ENCODE measurements at places on chromosomes 16 and 17.

GRCh38 chr16:82361885-82362284 is 191.9 kb upstream of the MPHOSPH6 start:
- no peaks in the 10 kb centered on the region for H3K36me3 ChIP-seq
- no peaks in the 10 kb centered on the region for H3K4me1 ChIP-seq
- peaks cover 12% of the 10 kb centered on the region for H3K27me3 ChIP-seq
- no peak overlapping the region for H3K27ac ChIP-seq
- no peak overlapping the region for H3K4me3 ChIP-seq

GRCh38 chr17:18019838-18020154 is 19.2 kb downstream of the ATPAF2 start:
- H3K4me3 ChIP-seq, result no peak overlapping the region
- no peaks in the 10 kb centered on the region for H3K27me3 ChIP-seq
- no peak overlapping the region for H3K27ac ChIP-seq
- peaks cover 3% of the 10 kb centered on the region for H3K36me3 ChIP-seq
- no peak for DNase-seq

DNA sequence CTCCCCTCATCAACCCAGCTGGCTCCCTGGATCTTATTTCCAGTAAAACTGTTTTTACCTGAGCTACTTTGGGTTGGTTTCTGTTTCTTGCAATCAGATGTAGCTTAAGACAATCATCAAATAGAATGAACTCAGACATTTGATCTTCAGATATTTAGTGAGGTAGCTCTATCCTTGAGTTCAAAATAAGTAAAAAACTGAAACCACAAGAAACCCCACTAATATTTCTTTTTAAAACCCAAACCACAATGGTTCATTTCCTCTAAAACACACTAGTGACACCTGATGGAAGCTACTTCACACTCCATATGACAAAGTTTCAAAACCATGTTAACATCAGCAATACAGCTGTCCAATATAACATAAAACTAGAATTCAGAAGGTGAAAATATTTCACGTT is 37.8 kb downstream of the CACNG1 start:
- no peak for DNase-seq
- peaks cover 24% of the 10 kb centered on the region for H3K36me3 ChIP-seq
- H3K4me1 ChIP-seq, result no peaks in the 10 kb centered on the region
- H3K4me3 ChIP-seq, result no peak overlapping the region
- no peaks in the 10 kb centered on the region for H3K27me3 ChIP-seq

DNA sequence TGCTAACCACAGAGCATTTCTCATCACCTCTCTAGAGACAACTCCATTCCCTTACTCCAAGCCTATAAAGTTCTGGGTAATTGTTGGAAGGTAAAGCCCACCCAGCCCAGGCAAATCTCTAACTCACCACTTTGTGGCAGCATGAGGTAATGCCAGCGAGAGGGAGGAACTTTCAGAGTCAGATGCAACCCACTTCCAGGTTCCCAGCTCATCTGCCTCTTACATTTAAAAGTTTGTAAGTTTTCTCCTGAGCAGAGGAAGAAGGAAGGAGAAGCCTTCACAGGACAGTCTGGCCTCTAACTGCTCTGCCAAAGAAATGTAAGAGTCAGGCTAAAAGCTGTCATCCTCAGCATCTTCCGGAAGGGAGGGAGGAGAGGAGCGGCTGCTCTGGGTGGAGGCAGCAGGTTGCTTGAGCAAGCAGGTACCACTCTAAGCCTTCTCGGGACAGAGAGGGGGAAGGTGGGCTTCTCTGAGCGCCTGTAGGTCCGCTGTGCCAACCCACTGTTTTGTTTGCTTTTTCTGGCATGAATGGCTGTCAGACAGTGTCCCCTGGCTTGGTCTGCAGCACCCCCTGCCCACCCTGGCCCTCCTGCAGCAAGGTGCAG is 1.0 kb downstream of the ZNF319 start:
- H3K27ac ChIP-seq, result peak overlapping the region; percentile 81
- peaks cover under 1% of the 10 kb centered on the region for H3K36me3 ChIP-seq
- no peaks in the 10 kb centered on the region for H3K27me3 ChIP-seq
- peaks cover 18% of the 10 kb centered on the region for H3K4me1 ChIP-seq

DNA sequence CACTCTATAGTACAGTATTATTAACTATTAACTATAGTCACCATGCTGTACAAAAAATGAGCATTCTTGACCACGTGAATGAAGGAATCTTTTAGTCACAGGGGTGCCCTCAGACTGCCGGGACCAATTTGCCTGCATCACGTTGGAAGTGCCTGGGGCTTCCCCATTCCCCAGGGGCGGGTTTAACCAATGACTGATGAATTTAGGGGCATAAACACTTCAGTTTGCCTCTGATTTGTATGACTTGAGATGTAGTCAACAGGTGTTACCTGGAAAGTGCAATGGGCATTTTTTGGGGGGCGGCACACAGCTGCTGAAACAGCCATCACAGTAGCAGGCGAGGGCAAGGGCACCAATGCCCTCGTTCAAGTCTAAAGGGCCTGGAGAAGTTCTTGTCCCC is 8.7 kb upstream of the PYY start:
- no peak for DNase-seq
- no peak overlapping the region for H3K4me3 ChIP-seq
- no peaks in the 10 kb centered on the region for H3K36me3 ChIP-seq
- peaks cover 35% of the 10 kb centered on the region for H3K27me3 ChIP-seq
- H3K4me1 ChIP-seq, result no peaks in the 10 kb centered on the region

DNA sequence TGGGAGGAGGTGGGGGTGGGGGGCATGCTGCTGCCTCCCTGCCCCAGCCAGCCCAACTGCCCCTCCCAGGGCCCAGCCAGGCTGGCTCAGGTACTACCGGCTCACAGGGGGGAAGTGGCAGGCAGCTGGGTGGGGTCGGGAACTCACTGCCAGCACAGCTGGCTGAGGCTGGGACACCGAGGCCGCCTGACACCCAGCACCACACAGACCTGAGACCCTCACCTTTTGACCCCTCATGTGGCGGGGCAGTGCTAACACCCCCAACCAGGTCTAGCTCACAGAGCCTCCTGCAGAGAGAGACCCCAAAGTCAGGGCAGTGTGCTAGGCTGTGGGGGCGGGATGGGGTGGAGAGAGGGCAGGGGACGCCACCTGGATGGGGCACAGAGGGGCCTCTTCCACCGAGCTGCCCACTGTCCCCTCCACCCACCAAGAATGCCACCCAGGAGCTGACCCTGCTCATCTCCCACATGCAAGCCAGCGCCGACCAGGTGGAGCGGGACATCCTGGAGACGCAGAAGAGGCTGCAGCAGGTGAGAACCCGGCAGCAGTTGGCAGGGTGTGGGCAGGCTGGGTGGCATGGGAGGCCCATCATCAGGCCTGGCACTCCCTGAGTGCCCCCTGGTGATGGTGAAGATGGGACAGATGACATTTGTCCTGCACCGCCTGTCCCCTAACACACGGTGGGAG is 3.0 kb downstream of the EVPLL start:
- H3K27me3 ChIP-seq, result peaks cover 7% of the 10 kb centered on the region
- H3K36me3 ChIP-seq, result no peaks in the 10 kb centered on the region
- no peak overlapping the region for H3K27ac ChIP-seq

DNA sequence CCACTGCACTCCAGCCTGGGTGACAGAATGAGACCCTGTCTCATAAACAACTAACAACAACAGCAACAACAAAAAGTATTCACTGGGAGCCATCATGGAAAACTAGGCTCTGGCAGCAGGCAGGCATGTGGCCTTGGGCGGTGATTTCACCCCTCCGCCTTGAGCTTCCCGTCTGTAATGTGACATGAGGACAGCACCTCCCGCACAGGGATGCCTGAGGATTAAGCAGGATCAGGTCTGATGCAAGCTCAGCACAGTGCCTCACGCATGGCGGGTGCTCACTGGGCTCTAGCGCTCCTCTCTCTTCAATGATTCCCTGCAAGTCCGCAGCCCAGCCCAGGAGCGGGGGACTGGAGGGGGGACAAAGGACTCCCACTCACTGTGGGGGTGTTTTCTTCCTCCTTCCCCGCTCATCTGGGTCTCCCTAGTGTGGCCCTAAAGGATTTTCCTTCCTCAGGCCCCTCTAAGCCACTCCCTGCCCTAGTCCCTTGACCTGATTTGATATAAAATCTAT is 2.8 kb downstream of the PLCD3 start:
- H3K36me3 ChIP-seq, result no peaks in the 10 kb centered on the region
- H3K4me3 ChIP-seq, result peak overlapping the region; percentile 79
- no peaks in the 10 kb centered on the region for H3K27me3 ChIP-seq
- no peak for DNase-seq
- H3K27ac ChIP-seq, result peak overlapping the region; percentile 62

- peaks cover 3% of the 10 kb centered on the region for H3K36me3 ChIP-seq
- H3K27me3 ChIP-seq, result peaks cover 4% of the 10 kb centered on the region
- DNase-seq, result no peak
- H3K4me1 ChIP-seq, result peaks cover 17% of the 10 kb centered on the region
These were observed 27.1 kb downstream of the HNF1B start for GRCh38 chr17:37717627-37718323.

GRCh38 chr17:46152423-46152822 is 40.8 kb downstream of the KANSL1 start:
- H3K27ac ChIP-seq, result no peak overlapping the region
- H3K36me3 ChIP-seq, result peaks cover 12% of the 10 kb centered on the region
- H3K27me3 ChIP-seq, result no peaks in the 10 kb centered on the region

GRCh38 chr17:36647636-36648035 is 46.3 kb downstream of the MRM1 start:
- H3K36me3 ChIP-seq, result no peaks in the 10 kb centered on the region
- DNase-seq, result no peak
- no peak overlapping the region for H3K27ac ChIP-seq
- peaks cover 12% of the 10 kb centered on the region for H3K4me1 ChIP-seq
- H3K4me3 ChIP-seq, result no peak overlapping the region

GRCh38 chr16:70753228-70753627 is 47.7 kb downstream of the VAC14 start:
- no peak for DNase-seq
- H3K4me3 ChIP-seq, result no peak overlapping the region
- peaks cover 24% of the 10 kb centered on the region for H3K4me1 ChIP-seq
- H3K27ac ChIP-seq, result no peak overlapping the region
- H3K27me3 ChIP-seq, result no peaks in the 10 kb centered on the region
- peaks cover 5% of the 10 kb centered on the region for H3K36me3 ChIP-seq

GRCh38 chr17:60563743-60564142 is 36.2 kb upstream of the PPM1D start:
- no peak overlapping the region for H3K4me3 ChIP-seq
- no peaks in the 10 kb centered on the region for H3K27me3 ChIP-seq
- H3K4me1 ChIP-seq, result no peaks in the 10 kb centered on the region
- H3K27ac ChIP-seq, result no peak overlapping the region
- H3K36me3 ChIP-seq, result no peaks in the 10 kb centered on the region

- H3K4me1 ChIP-seq, result peaks cover 18% of the 10 kb centered on the region
- H3K4me3 ChIP-seq, result peak overlapping the region; percentile 29
- H3K27me3 ChIP-seq, result peaks cover 3% of the 10 kb centered on the region
- H3K27ac ChIP-seq, result peak overlapping the region; percentile 70
- DNase-seq, result no peak
- peaks cover 4% of the 10 kb centered on the region for H3K36me3 ChIP-seq
These were observed 17.0 kb upstream of the KRT20 start for GRCh38 chr17:40901981-40902474.

Data from type B pancreatic cell (in vitro differentiated cells).